ENCODE measurements at places on chromosomes 2 and 18.

DNA sequence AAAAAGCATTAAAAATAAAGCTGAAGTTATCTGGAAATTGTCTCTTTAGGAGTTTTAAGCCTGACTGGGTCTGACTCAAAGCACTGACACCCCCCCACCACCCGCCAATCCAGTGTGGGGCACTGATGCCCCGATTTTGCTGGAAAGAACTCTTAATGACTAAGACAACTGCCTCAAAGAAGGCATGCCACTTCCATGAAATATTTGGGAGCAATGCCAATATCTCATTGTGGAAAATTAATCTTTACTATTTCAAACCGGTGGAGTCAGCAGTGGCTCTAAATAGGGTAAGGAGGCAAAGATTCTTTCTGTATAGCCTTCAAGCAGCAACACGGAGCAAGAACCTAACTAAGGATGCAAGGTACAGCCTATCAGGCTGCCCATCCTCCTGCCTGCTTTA, 4.5 kb downstream of the FKBP7 start:
- DNase-seq: no peak

DNA sequence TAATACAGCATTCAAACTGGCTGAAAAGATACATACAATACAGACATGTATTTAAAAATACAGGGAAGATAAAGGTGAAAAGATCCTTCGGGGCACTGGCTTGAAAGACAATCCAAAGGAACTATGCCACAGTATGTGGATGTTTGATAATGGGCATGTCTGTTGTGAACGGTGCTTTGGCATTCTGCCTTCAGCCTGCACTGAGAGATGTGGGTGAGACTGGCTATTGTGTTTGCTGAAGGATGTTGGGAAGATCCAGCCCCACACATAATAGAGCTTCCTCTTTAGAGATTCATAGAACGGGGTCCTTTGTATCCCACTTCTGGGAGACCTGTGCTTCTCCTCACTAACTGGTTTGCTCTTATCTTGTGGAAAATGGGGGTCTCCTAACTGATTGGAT, 65.1 kb upstream of the CXCR4 start:
- DNase-seq: no peak

DNA sequence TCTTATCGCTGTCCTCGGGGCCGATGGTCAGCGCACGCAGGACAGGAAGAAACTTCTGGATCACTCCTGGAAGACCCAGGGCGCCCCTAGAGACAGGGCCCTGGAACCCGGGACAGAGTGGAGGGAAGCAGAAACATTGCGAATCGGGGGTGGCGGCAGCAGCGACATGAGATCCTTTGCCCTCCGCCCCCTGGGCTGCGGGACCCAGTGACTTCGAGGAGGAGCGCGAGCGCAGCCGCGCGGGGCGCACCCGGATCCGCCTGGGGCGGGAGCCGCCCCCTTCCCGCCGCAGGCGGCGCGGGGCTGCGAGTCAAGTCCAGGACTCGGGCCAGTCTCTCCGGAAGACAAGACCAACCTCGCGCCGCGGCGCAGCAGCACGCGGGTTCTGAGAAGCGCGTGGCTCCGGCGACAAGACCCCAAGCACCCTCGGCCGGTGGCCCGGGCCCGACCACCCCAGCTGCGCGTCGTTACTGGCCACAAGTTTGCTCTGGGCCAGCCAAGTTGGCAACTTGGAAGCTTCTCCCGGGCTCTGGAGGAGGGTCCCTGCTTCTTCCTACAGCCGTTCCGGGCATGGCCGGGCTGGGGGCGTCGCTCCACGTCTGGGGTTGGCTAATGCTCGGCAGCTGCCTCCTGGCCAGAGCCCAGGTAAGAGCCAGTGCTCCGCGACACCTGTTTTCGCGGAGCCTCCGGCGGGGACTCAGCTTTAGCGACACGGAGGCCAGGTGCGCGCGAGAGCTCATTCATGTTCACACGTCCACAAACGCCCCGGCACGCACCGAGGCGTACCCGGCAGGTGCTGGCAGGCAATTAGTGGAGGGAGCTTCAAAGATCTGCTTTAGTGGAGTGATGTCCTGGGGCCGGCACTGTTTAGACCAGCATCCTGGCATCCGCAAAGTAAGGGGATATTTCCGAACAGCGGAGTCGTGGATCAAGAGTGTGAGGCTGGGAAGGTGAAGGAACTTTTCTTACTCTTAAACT, at the start of gene PTH2R:
Gene PTH2R (plus strand): TSS at position 319 of the 978 bp plus-strand sequence. CDS start 252 bp downstream, at position 571.
- no peak for DNase-seq

- no peak for DNase-seq
Observed at GRCh38 chr2:177335917-177336450, 56.6 kb upstream of the AGPS start.

- no peak for DNase-seq
Observed at GRCh38 chr2:242056026-242056425, 186.5 kb downstream of the RTP5 start.

GRCh38 chr2:204551512-204551863, 6.2 kb downstream of the PARD3B start:
- DNase-seq: no peak

- no peak for DNase-seq
Observed at GRCh38 chr2:177010146-177010545, 202.4 kb upstream of the HNRNPA3 start.

DNA sequence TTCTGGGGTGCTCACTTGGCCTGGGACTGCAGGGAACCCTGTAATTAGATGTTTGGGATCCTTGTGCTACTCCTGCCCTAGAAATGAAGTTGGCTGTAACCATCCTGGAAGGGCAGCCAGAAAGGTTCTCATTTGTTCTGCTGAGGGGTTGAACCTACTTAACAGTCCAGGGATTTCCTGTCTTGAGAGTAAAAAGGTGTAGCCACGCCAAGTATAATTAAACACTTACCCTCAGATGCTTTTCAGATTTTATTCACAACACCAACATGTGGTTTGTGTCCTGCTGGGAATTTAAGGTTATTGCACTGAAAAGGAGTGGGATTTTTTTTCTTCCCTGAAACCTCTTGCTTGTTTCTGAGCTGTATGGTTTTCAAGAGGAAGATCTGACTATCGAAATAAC, 222.4 kb upstream of the APCDD1 start:
- DNase-seq: no peak

GRCh38 chr2:197369228-197369932, 58.8 kb upstream of the ANKRD44 start:
- DNase-seq: no peak

- DNase-seq: no peak
Observed at GRCh38 chr2:15763822-15764682, 172.4 kb downstream of the DDX1 start.

DNA sequence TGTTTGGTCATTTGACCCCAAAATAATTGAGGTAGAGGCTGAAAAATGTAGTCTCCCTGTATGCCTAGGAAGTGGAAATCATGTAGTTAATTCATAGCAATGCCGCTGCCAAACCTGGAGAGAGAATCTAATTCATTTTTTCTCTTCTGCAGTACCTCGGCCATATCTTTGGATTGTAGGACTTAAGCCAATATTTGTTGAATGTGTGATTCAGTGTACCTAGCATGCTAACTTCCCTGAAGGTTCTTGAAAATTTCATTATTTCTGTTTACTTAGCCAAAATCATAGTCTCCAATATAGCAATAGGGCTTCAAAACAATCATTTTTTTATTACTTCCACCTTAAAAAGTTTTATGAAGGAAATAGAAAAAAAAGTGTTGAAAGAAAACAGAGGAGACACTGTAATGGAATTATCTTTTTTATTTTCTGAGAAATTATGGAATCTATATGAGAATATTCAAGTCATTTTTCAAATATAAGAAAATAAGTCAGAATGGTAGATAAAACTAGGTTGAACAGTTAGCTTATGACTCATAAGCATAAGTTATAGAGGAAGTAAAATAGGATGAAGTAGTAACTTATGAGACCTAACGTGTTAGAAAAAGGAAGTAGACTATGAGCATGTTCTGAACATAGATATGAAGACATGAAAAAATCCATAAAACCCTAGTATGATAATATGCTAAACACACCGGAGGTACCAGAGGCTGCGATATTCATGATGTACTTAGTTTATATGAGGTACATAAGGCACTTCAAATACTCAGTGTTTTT, 35.2 kb upstream of the CDH19 start:
- no peak for DNase-seq

DNA sequence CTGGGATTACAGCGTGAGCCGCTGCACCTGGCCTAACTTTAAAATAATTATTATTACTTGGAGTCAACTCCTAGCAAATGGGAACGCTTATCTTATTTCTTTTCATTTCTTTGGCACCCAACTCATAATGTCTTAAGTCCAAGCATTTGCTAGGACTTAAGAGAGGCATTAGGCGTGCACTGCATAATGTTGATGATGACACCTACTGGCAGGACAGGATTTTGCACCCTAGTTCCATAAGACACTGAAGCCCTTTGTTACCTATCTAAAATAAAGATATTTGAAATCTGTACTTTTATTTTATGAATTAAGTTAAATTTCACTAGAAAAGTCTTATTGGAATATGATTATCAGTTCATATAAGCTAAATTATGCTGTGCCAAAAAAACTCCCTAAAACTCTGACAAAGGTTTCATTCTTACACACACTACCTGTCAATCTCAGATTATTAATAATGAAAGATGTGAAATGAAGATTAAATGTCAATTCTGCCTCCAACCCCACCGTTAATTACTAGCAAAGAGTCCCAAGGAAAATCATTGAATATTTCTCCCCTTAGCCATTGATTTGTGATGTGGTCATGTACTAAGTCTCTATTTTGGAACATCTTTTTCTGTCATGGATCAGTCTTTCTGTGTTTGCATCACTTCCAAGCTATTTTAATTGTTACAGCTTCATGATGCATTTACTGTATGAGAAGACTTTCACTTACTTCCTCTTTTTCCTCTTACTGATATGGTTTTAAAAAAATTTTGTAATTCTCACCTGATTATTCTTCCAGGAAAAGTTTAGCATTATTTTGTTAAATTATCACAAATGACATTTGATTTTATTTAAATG, 12.7 kb upstream of the CDH2 start:
- DNase-seq: no peak

DNA sequence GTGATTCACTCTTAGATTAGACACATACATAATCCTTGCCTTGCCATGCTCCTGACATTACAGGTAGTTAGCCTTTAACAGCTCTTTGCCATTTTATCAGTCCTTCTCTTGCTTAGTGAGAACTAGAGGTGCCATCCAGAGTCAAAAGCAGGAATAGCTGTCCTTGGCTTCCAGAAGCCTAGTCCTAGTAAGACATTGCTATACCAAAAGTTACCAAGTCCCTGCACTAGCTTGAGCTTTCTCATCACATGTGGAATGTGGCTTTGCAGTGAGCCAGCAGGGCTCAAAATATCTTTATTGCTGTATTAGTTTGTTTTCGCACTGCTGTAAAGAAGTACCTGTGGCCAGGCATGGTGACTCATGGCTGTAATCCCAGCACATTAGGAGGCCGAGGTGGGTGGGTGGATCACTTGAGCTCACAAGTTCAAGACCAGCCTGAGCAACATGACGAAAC, 104.7 kb upstream of the NOSTRIN start:
- DNase-seq: no peak

DNA sequence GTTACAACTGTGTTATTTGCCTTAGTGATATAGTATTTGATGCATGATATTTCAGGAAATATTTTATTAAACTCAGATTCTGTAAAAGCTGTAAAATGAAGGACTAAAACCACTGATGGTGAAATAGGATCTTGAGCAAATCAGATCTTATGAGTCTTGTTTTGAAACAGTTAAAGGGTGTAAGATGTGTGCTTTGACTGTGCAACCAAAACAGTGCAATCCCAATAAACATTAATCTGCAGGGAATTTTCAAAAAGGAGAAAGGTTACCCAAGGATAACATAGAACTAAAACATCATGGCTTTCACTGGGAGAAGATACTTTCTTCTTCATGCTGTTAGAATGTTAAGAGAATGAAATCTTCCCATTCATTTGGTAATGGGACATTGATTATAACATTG, 378.7 kb downstream of the PARD3B start:
- no peak for DNase-seq

GRCh38 chr18:6558446-6559156, 143.9 kb upstream of the L3MBTL4 start:
- DNase-seq: no peak

GRCh38 chr2:23706613-23707078, 220.3 kb downstream of the ATAD2B start:
- DNase-seq: no peak

GRCh38 chr2:15772086-15772595, 168.2 kb upstream of the MYCN start:
- no peak for DNase-seq

DNA sequence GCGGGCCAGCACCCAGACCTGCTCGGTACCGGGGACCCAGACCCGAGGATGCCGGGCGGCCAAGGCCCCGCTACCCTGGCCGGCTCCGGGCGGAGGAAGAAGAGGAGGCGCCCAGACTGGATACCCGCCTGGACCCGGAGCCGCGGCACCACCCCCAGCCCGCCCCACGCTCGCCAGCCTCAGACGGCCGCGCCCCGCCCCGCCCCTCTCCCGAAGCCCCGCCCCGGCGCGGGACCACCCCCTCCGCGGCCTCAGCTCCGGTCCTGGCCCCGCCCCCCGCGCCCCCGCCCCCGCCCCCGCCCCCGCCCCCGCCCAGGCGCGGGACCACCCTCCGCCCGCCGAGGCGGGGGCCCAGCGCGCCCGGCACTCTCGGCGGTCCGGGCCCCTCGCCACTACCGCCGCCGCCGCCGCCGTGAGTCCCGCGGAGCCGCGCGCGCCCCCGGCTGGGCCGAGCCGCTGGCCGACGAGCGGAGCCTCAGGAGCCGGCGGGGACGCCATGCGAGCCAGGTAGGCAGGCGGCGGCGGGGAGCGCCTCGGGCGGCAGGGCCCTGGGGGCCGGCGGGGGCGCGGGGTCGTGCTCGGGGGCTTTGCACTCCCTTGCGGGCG, at the start of gene SH3BP4:
Gene SH3BP4 (plus strand): TSS at position 354 of the 606 bp plus-strand sequence. CDS start 82,986 bp downstream, outside the sequence.
- DNase-seq: peak; percentile 8

- DNase-seq: no peak
Observed at GRCh38 chr2:23777826-23778225, 149.1 kb downstream of the ATAD2B start.

DNA sequence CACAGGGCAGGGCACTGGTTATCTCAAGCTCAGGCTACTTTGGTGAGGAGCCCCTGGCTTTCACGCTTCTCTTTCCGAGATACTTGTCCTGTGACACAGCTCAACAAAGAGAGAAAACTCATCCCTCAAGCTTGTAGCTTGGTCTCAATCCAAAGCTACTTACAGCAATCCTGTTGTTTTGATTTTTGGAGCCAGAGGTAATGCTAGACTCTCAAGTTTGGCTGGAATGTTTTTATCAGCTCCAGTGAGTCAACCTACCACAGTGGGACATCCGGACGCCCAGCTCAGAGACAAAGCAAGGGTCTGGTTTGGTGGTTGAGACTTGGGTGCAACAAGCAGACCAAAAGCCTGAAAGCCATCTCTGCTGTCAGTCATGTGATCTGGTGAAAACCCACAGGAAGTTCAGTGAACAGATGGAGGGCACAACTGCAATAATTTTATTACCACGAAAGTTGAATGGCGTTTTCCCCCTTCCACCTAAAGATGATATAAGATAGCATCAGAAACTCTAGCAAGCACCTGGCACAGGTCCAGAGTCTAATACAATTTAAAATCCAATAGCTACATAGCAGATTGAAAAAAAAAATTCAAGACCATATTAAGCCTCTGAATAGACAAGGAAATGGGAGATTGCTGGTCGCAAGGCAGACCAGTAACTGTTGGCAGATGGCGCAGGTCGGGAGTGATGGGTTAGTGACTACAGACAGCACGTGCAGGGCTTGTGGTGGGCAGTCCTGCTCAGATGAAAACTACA, 102.3 kb upstream of the SMAD7 start:
- DNase-seq: peak; percentile 86

GRCh38 chr2:189858291-189858690, 74.0 kb downstream of the PMS1 start:
- DNase-seq: no peak
